ENCODE measurements at places on chromosomes 6 and 20. TPM values are rescaled to one million over a fixed set of nuclear protein-coding genes. Genes with fewer than 3 reads are reported as not detected.

EPHA7 gene
- 0.16 TPM for total RNA-seq

SLC16A10 gene
- 0.81 TPM for total RNA-seq

FRMD1 gene
- total RNA-seq: not detected

RREB1 gene
- total RNA-seq: 32.1 TPM

HLA-DOB gene
- total RNA-seq: 0.32 TPM

PTPRK gene
- total RNA-seq: 149 TPM

ALDH5A1 gene
- total RNA-seq: 0.49 TPM

GPR63 gene
- total RNA-seq: 1.9 TPM

GHRH gene
- not detected for total RNA-seq

C2 gene
- total RNA-seq: 3.3 TPM

LPA gene
- not detected for total RNA-seq

RPS6KA2 gene
- 106 TPM for total RNA-seq

PGC gene
- total RNA-seq: not detected

TRIM39 gene
- 11.7 TPM for total RNA-seq

CGA gene
- not detected for total RNA-seq

KIF6 gene
- 3.7 TPM for total RNA-seq

ARFGEF3 gene
- total RNA-seq: 1.5 TPM

TMEM14C gene
- total RNA-seq: 92.0 TPM

EYS gene
- under 0.01 TPM for total RNA-seq

SYCP2L gene
- total RNA-seq: 0.16 TPM

PSORS1C1 gene
- total RNA-seq: 1.6 TPM

ETV7 gene
- total RNA-seq: 1.8 TPM

XKR7 gene
- not detected for total RNA-seq

FOXF2 gene
- 0.81 TPM for total RNA-seq

SLC17A1 gene
- total RNA-seq: not detected

RBM24 gene
- 1.7 TPM for total RNA-seq

DEFB116 gene
- not detected for total RNA-seq

OR2J3 gene
- total RNA-seq: not detected

PREP gene
- 21.6 TPM for total RNA-seq

ENPP1 gene
- total RNA-seq: 12.8 TPM

EPB41L1 gene
- total RNA-seq: 18.5 TPM
